H4 (cell line): ENCODE measurements at places on chromosomes 2 and 18. TPM values are rescaled to one million over a fixed set of nuclear protein-coding genes. Genes with fewer than 3 reads are reported as not detected.

GRCh38 chr2:174335988-174336500 lies 1.3 kb downstream of the SP9 start:
- no peak for DNase-seq

Gene TXNDC2
- total RNA-seq, result 0.29 and 0.55 TPM in 2 replicates

DNA sequence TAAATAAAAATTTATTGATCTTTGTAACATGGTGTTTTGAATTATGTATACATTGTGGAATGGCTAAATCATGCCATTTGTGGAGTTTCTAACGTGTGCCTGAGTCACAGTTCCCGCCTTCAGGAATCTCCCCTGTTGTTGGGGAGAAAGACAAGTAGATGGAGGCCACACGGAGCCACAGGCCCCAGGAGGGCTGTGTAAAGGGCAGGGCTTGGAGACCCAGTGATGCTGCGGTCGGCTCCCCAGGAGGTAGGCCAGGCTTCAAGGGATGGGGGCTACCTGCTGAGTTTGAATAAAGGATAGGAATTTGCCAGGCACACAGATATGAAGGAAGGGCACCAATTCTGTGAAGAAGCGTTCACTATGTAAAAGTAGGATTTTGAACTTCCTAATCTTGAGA lies 257.1 kb downstream of the GBX2 start:
- no peak for DNase-seq

DNA sequence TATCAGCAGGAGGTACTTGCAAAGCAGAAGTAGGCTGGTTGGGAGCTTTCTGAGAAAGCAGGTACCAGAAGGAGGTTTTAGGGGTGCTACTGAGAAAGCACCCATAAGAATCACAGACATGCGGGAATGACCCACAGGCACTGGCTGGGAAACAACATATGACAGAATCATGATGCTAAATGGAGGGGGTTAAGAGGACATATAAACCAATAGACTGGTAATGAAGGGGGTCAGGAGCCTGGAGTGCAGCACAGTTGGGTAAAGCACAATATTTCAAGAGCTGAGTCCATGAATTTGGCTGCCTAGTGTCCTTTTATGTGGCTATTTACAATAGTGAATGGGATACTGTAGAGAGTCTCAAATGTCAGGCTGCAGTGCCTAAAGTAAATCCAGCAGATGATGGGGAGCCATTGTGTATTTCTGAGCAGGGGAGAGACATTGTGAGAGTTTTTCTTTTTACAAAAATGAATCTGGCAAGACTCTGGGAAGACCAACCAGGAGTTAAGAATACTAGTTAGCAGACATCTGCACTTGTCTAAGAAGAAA lies 27.6 kb upstream of the GMCL1 start:
- no peak for DNase-seq

Gene SGPP2
- total RNA-seq, result not detected in 2 replicates
